ENCODE measurements at places on chromosomes 12 and 14.

DNA sequence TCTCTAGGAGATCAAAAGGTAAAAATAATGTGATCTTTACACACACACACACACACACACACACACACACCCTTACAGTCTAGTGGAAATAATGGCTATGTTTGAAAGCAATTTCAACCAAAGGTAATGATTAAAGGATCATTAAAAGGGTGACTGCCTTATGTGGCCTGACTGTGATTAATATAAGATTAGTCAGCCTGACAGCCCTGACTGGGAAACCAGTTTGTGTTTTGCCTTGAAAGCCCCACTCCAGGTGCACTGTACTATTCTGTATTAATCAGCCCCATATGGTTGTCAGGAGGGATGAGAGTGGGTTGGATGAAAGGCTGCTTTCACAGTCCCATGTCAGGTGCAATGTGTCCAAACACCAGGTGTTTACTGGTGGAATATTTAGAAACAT, 10.5 kb downstream of the RASSF9 start:
- DNase-seq, result no peak

DNA sequence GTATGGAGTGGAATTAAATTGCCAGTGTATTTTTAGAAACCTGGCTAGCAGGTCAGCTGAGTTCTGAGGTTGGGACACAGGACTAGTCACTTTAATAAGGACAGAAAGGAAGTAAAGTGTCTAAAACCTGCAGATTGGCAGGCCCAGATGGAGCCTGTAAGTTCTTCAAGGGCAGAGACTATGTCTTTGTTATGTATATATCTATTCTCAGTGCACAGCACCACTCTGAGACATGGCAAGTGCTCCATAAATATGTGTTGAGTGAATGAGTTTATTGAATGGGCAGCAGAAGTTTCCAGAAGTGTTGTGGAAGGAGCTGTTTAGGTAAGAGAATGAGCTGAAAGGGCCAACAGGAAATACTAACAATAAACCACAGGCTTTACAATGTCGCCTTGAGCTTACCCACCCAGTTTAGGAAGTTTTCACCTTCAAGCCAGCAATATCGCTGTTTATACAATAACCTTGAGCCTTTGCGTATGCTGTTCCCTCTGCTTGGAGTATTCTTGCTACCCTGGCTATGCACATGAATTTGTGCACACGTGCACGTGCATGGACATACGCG, 109.5 kb upstream of the TMPO start:
- DNase-seq, result no peak

- DNase-seq, result no peak
Measured at GRCh38 chr12:33770652-33771051, 251.6 kb upstream of the ALG10 start.

DNA sequence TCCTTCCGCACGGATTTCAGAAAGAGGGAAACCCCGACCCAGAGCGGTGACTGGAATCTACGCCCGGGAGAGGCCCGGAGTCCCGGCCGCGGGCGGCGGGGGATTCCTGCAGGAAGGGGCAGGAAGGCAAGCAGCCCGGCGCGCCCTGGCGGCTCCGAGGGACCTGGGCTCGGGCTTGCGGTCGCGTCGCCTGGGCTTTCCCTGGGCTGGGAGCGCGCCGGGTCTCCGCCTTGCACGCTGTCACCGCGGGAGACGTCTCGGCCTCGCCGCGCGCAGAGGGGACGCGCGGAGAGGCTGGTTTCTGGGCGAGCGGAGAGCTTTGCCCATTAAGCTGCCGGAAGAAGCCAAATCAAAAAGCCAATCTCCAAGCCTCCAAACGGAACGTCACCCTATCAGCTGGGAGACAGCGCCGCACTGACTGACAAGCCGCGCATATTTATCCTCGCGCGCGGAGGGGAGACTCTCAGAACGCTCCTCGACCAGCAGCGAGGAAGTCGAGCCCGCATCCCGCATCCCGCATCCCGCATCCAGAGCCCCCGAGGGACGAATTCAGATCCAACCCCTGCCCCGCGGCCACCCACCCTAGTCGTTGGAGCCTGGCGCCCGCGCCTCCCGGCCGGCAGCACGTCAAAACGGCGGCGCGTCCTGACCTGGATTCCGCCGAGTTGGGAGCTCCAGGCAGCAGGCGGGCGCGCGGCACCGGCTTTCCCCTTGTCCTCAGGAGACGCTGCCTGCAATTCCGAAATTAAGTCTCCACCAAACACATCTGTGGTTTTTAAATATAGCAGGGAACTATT, at the start of gene SLC8A3:
Gene SLC8A3, minus strand, starts transcription at position 293 of the 797 bp plus-strand sequence. CDS start 20,529 bp downstream, outside the sequence.
- DNase-seq, result no peak

- no peak for DNase-seq
Measured at GRCh38 chr12:28017126-28017872, 44.8 kb upstream of the PTHLH start.

DNA sequence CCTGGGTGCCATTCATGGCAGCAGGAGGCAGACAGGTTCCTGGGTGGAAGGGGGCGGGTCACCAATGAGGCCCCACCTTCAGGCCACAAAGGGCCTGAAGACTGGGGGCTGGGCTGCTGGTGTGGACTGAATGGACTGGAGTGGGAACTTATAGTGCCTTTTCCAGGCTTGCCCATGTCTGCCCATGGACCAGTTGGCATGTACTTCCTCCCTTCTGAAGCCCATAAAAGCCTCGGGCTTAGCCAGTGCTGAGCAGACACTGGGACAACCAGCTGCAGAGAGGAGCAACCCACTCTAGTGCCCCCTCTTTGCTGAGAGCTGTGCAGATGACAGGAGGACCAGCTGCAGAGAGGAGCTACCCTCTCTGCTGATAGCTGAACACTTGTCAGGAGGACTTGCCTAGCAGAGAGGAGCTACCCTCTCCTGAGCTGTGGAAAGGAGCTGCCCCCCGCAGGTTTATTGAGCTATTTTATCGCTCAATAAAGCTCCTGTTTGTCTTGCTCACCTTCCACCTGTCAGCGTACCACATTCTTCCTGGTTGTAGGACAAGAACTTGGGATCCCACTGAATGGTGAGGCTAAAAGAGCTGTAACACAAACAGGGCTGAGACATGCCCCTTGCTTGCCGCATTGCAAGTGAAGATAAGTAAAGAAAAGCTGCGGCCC, 34.0 kb downstream of the APAF1 start:
- DNase-seq, result no peak

GRCh38 chr14:39428118-39428517, 4.1 kb downstream of the FBXO33 start:
- no peak for DNase-seq

DNA sequence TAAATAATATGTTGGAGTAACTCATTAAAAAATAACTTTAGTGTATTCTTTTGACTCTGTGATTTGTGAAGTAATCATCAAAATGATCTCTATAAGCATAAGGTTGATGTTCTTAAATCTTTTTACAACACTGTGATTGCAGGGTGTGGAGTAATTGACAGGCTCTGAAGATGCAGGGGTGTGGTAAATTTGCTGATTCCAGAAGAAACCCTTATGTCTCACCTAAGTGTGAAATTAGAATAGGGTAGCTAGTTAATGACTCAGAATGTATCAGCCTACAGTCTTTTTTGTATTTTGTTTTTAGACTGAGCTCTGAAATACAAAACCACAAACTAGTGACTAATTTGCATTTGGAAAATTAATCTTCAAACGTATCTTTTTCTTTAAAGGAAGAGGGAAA, 5.9 kb downstream of the PRPF39 start:
- no peak for DNase-seq

GRCh38 chr12:100398307-100398706, 41.4 kb downstream of the SLC17A8 start:
- no peak for DNase-seq

- DNase-seq, result no peak
Measured at GRCh38 chr12:103269946-103270345, 225.8 kb downstream of the C12orf42 start.

DNA sequence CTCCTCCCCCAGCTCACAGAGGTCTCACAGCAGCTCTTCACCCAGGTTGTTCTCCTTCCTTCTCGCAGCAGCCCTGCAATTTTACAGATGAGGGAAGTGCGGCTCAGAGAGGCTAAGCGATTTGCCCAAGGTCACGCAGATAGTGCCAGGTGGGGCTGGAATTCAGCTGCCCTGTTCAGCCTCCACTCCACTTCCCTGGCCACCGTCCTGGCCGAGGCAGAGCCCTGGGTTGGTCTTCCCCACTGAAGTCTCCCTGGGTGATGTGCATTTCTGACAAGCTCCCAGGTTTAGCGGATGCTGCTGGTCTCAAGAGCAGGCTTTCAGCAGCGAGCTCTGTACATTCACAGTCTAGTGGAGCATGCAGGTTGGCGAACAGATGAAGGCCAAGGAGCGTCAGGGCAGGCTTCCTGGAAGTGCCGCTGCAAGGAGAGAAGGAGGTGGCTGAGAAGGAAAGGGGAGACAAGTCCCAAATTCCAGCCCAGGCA, 28.9 kb upstream of the EML1 start:
- no peak for DNase-seq

DNA sequence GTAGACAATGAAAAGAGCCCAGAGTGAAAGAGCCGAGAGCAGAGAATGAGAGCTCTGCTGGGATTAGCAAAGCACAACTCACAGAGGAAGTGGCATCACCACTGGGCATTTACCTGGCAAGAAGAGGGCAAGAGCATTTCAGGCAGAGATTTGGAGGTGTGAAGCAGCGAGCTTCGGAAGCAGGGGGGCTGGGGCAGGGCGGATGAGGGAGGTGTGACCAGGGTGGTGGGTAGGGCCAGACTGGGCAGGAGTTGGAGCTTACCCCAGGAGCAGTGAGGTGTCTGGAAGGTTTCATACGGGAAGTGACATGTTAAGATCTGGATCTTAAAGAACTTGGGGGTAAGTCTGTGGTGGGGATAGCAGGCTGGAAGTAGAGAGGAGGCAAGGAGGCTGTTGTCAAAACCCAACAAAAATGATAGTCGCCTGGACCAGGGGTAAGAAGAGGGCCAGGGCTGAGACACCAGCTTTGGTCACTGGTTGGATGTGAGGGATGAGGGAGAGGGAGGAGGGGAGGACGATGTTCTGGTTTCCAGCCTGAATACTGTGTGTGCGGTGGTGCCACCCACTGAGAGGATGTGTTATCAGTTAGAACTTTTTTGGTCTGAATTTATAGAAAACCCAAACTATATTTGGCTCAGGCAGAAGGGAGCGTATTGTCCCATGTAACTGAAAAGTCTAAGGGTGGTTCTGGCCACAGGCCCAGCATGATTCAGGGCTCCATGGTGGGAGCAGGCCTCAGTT, 5.2 kb downstream of the SMIM41 start:
- DNase-seq, result no peak

Data from stimulated activated CD4-positive, alpha-beta T cell treated with anti-CD3 and anti-CD28 coated beads, Interleukin-1b, Interleukin-23, amount 100 ng/mL, for 24 hours (primary cell).